ENCODE measurements at places on chromosomes 4 and X.
A peak's percentile ranks its signal among the peaks of the same experiment; 100 is the strongest.

DNA sequence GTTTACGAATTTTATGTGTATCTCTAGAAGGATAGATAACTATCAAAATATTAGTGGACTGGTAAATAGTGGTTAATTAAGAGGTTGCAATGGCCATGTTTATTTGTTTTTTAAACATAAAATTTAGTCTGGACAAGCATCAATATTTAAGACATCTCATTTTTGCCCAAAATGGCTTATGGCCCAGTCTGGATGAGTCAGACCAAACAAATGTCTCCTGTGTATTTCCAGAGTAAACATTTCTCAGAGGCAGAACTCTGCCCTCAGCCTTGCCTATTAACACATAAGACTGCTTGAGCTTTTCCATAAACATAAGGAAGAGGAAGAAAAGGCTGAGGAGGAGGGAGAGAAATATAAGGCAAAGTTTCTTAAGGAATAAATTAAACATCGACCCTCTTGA is 277.1 kb upstream of the DIAPH2 start:
- DNase-seq, result peak; percentile 62

- peak; percentile 83 for DNase-seq
Measured at GRCh38 chr4:138090150-138090917, 151.8 kb downstream of the SLC7A11 start.

- DNase-seq, result no peak
Measured at GRCh38 chrX:15475021-15475420, 18.1 kb downstream of the PIR start.

DNA sequence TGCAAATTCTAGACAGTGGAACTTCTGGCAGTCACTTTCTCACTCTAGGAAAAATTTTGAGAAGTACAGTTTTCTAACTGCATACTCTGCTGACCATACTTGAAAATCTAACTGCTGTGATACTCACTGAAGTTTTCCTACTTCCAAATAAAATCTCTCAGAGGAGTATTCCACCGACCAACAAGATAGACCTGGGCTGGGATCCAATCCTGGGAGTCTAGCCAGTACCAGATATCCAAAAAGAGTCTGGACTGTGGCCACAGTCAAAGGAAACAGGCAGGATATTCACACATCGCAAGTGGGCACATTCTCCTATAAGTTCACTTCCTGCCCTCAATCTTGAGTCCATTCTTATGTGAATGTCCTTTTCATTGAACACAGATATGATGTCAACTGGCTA is 1138.7 kb upstream of the PCDH7 start:
- no peak for DNase-seq

- DNase-seq, result peak; percentile 37
Measured at GRCh38 chr4:122456231-122457116, at the start of gene IL2. IL2 (minus strand) TSS chr4:122456725; CDS start chr4:122456440, 285 bp downstream.

GRCh38 chr4:20882500-20882899 is 182.2 kb downstream of the PACRGL start:
- peak; percentile 7 for DNase-seq
